ENCODE measurements at places on chromosomes 3 and 15. TPM values are rescaled to one million over a fixed set of nuclear protein-coding genes. Genes with fewer than 3 reads are reported as not detected.

Gene RCN2
- polyA plus RNA-seq = 48.6 TPM

DNA sequence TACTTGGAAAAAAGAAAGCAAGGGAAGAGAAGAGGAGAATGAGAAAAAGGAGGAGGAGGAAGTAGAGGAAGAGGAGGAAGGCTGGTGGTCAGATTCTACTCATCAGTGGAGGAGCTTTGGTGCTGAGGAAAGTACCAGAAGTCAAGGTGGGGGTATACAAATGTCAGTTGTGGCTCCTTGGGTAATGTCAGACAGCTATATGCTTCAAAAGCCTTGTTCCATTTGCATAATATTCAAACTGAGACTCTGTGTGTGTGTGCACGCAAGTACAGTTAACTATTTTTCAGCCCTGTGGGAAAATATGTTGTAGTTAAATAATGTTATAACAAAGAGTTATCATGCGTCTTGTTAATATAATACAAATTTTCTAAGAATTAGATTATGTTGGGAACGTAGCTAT lies 609.7 kb downstream of the PDCD6IP start:
- DNase-seq = no peak

DNA sequence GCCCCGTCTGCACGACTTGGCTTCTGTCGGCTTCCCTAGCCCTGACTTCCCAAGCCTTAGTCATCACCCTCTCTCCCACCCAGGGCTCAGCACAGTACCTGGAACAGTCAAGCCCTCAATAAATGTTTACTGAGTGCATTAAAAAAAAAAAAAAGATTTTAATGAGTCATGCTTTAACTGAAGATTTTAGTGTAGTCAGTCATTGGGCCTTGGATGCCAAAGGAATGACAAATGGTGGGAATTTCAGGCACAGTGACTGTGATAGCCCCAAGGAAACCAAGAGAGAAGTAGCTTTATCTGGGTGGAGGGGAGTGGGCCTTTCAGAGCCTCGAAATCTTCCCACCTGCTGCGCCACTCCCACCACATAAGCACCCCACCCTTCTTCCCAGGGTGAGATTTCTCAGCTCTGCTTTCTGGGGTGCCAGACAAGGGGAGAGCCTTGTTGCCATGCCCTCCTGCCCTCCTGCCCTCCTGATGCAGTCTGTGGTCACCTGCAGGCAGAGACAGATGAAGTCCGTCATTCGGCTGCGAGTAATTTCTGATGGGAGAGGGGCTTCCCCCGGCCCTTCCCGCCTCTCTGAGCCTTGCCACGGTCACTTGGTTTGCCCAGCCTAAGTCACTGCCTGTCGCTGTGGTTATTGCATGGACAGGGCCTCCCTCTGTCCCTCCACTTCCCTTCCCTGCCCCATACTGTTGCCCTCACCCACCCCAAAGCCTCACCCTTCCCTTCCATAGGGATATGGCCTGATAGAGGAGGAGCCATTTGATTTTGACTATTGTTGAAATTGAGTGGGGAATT lies 41.8 kb downstream of the SMAD3 start:
- no peak for DNase-seq

GRCh38 chr3:31022716-31023115 lies 128.3 kb upstream of the GADL1 start:
- DNase-seq = peak; percentile 56

Gene ERICH6
- polyA plus RNA-seq = not detected

Gene SHC4
- polyA plus RNA-seq = 0.78 TPM

- DNase-seq = no peak
Measured at GRCh38 chr3:36416599-36416998, 36.3 kb downstream of the STAC start.

DNA sequence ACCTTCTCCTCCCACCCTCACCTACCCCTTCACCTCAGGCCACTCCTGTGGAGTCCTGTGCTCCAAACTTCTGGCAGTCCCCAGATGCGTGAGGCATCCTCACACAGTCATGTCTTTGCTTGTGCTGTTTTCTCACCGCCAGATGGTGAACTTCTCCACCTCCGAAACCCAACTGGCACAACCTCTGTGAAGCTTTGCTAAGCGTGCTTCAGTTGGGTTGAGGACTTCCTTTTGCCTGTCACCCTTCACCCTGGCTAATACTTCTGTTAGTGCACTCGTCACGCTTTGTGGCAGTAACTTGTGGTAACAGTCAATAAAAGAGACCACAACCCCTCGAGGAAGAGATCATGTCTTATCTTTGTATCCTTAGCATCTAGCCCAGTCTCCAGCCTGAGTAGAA lies 42.0 kb upstream of the SKOR1 start:
- no peak for DNase-seq

DNA sequence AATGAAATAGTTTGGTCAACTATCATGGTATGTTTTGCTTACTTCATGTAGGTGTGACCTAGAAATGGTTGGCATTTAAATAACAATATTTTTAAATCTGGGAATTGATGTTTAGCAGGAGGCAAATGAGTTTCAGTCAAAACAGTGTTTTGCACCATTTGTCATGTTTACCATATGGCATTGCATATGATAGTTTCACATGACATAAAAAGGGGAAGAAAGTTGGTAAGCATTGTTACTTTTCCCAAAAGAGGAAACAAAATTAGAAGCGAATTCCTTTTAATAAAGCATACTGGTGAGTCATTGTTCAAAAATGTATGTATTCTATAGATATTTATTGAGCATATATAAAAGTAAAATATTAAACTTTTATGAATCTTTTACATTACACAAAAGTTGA lies 2.3 kb downstream of the RNF13 start:
- peak; percentile 26 for DNase-seq

- DNase-seq = peak; percentile 33
Measured at GRCh38 chr3:125055331-125055912, 375 bp downstream of the HEG1 start.

DNA sequence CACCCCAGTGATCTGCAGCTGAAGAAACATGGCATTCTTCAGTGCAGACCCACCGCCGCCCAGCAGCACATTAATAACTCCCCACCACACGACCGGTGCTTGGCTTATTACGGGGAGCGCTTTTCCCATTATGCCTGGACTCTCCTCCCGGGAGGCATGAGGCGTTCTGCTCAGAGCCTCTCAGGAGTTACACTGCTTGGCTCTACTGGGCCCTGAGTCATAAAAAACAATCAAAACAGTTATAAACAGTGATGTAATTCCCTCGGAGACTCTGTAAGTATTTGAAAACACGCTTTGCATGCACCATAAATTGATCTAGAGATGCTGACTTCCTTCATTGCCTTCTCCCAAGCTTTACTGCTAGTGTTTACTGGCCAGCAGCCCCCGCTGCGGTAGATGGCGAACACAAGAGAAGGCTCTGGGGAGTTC lies 77.1 kb upstream of the SNRPA1 start:
- DNase-seq = no peak

Gene ZMAT3
- polyA plus RNA-seq = 5.3 TPM

GRCh38 chr3:12797124-12797891 lies 828 bp downstream of the CAND2 start:
- DNase-seq = no peak

DNA sequence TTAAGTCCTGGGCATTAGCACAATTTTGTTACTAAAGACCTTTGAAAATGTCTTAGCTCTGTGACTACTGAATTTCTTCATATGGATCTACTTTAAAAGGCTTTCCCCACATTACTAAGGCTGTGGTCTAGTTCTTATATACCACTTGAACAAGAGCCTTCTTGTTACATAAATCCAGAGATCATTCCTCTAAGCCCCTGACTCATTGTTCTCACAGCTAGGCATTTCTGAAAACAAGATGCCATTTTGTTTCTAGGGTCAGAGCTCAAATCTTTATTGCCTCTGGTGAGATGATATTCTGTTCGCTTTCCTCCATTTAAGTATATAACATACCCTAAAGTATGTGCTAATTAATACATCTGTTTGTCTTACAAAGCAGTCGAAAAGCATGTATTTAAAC lies 29.8 kb upstream of the LPP start:
- no peak for DNase-seq

Gene CCR1
- polyA plus RNA-seq = 1.3 TPM

Gene TMOD2
- 14.9 TPM for polyA plus RNA-seq

Gene CORO2B
- polyA plus RNA-seq = 59.3 TPM

GRCh38 chr3:60772584-60772983 lies 478.7 kb downstream of the FHIT start:
- DNase-seq = no peak

Gene ZNF80
- not detected for polyA plus RNA-seq

All from brain (organoid and tissue), 16 donors.